ENCODE measurements at places on chromosomes 1 and 21. TPM values are rescaled to one million over a fixed set of nuclear protein-coding genes. Genes with fewer than 3 reads are reported as not detected.

NR5A2 gene
- polyA plus RNA-seq, result 2.7 TPM

C1QTNF12 gene
- polyA plus RNA-seq, result 1.0 TPM

- H3K4me3 ChIP-seq, result no peak overlapping the region
- H3K4me1 ChIP-seq, result no peaks in the 10 kb centered on the region
- no peak overlapping the region for H3K27ac ChIP-seq
- H3K36me3 ChIP-seq, result no peaks in the 10 kb centered on the region
- DNase-seq, result no peak
Measured at GRCh38 chr1:218397752-218398339, 52.7 kb downstream of the TGFB2 start.

GRCh38 chr1:66696771-66697170 is 55.5 kb upstream of the DYNLT5 start:
- H3K27me3 ChIP-seq, result no peaks in the 10 kb centered on the region
- no peaks in the 10 kb centered on the region for H3K4me1 ChIP-seq
- H3K4me3 ChIP-seq, result no peak overlapping the region
- no peaks in the 10 kb centered on the region for H3K36me3 ChIP-seq

DNA sequence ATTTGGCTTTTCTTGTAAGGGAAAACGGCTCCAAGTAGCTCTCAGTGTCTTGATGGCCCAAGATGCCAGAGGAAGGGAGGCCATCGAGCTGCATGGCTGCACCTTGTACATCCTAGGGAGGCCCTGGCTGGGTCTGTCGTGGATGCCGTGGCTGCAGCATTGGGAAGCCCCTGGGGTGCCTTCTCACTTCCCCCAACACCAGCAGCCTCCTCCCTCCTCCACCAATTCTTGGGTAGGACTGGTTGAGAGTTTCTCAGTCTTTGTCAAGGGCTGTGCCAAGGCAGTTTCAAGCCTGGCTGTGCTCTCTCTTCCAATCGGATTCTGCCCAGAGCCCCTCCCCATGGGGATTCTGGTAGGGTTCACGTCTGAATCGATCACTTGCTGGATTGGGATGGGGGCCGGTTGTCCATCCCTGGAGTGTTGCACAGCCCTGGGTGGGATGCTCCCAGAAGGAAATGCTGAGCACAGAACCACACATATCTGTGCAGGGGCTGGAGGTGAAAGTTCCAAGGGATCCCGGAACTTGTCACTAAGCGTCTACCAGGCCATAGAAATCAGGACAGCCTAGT is 14.0 kb upstream of the SPSB1 start:
- no peaks in the 10 kb centered on the region for H3K27me3 ChIP-seq
- peaks cover 17% of the 10 kb centered on the region for H3K4me1 ChIP-seq
- H3K4me3 ChIP-seq, result no peak overlapping the region
- no peak for DNase-seq

DNA sequence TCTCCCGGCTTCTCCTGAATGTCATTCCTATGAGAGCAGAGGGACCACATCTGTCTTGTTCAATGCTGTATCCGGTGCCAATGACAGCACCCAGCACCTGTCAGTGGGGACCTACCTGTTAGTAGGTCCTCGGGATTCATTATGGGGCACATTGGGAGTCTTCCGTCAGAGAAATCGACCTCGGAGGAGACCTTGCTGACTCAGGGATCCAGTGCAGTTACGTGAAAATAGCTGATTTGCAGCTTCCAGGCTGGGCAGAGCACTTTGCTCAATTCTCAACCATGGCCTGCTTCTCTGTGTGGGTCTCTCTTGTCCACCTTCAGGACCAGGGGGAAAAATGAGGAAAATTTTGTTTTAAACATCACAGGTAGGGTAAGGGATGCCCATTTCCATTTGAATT is 130.2 kb downstream of the PRDM2 start:
- no peak overlapping the region for H3K27ac ChIP-seq
- no peaks in the 10 kb centered on the region for H3K36me3 ChIP-seq
- DNase-seq, result no peak
